ENCODE measurements at places on chromosomes 7 and 10.
A peak's percentile ranks its signal among the peaks of the same experiment; 100 is the strongest.

- DNase-seq, result no peak
Observed at GRCh38 chr7:86991093-86991769, 68.2 kb downstream of the ELAPOR2 start.

GRCh38 chr7:134420424-134421125 lies 38.3 kb downstream of the AKR1B1 start:
- DNase-seq, result peak; percentile 61

- no peak for DNase-seq
Observed at GRCh38 chr7:41869997-41870396, 167.1 kb upstream of the INHBA start.

- no peak for DNase-seq
Observed at GRCh38 chr10:71635867-71636266, 83.7 kb downstream of the C10orf105 start.

DNA sequence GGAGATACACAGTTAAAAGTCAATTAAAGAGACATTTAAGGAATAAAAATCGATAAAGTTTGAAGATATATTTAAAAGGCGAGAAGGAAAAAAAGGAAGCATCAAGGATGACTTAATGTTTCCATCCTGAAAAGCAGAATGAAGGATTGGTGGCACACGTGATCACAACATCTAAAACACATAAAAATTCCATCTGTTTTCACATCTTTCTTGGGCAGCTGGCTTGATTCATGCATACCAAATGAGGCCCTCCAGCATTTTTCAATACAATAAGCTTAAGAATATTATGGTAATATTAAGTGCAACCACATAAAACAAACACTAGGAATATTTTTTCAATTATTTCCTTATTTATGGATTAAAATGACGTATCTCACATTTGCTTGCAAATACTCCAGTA lies 112.6 kb downstream of the TPK1 start:
- DNase-seq, result no peak

GRCh38 chr10:84845628-84846261 lies 517.4 kb downstream of the CCSER2 start:
- DNase-seq, result peak; percentile 51

Data from NB4 (cell line).